Activated CD8-positive, alpha-beta T cell treated with anti-CD3 and anti-CD28 coated beads for 36 hours (primary cell): ENCODE measurements at places on chromosomes 5 and 9. TPM values are rescaled to one million over a fixed set of nuclear protein-coding genes. Genes with fewer than 3 reads are reported as not detected.

ZNF618 gene
- 0.27 TPM for total RNA-seq

SMIM3 gene
- 8.6 TPM for total RNA-seq

MCC gene
- 4.9 TPM for total RNA-seq

ITGA2 gene
- 0.86 TPM for total RNA-seq

TRIM36 gene
- total RNA-seq: 0.18 TPM

PCDHB7 gene
- total RNA-seq: not detected
